ENCODE measurements at places on chromosomes 3 and 15.

DNA sequence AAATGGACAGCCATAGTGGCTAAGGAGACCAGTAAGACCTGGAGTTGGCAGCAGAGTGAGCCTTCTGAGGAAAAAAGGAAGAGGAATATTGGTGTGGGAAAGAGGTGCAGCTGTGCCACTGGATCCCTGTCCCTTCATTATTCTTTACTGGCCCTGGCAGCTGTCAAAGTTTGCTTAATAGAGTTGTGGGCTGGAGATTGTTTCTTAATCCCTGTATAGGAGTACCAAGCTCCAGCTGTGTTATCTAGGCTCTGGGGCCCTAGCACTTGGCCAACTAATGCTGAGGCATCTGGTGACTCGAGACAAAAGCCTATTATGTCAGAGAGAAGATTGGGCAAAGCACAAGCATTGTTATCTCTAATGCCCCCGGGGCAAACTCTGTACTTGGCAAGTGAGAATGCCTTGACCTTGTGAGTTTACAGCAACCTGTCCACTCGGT is 61.4 kb downstream of the ZNF609 start:
- H3K27me3 ChIP-seq = no peaks in the 10 kb centered on the region
- no peak overlapping the region for H3K4me3 ChIP-seq
- H3K36me3 ChIP-seq = no peaks in the 10 kb centered on the region
- peaks cover 17% of the 10 kb centered on the region for H3K4me1 ChIP-seq

- H3K4me1 ChIP-seq = no peaks in the 10 kb centered on the region
- DNase-seq = no peak
- no peak overlapping the region for H3K27ac ChIP-seq
- peaks cover 10% of the 10 kb centered on the region for H3K36me3 ChIP-seq
- H3K27me3 ChIP-seq = no peaks in the 10 kb centered on the region
These were observed 4.5 kb downstream of the QTRT2 start for GRCh38 chr3:114060906-114061655.

GRCh38 chr15:60793656-60794055 is 314.7 kb upstream of the ICE2 start:
- H3K27ac ChIP-seq = no peak overlapping the region
- no peaks in the 10 kb centered on the region for H3K27me3 ChIP-seq
- H3K4me1 ChIP-seq = no peaks in the 10 kb centered on the region
- no peak for DNase-seq
- no peaks in the 10 kb centered on the region for H3K36me3 ChIP-seq
- no peak overlapping the region for H3K4me3 ChIP-seq

DNA sequence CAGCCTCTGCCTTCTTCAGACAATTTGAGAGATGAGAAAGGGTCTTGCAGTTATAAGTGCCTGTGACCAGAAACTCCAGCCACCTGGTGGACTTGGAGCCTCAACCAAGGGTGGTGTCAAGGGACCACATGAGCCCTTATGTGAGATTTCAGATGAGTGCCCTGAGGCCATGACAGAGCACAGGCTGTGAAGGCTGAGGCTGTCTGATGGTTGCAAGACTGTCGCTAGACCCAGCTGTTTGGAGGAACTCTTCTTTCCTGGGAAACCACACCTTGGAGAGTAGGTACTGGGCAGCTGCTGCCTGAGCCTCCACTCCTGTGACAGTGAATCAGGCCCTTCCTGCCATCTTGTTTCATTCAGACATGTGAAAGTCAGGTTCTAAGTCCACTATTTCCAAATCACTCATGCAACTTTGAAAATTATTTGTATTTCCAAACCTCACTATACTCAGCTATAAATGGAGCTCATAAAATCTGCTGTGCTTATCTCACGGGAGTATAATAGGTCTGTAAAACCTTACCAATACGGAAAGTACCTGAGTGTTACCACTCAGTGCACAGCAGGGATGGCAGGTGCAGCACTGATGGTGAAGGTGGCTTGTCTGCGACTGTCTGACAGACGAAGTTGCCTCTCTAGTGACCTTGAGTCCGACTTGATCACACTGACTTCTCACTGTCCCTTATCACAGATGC is 99.4 kb downstream of the RPL39L start:
- peak; percentile 96 for DNase-seq
- H3K27ac ChIP-seq = peak overlapping the region; percentile 94
- peaks cover 46% of the 10 kb centered on the region for H3K4me1 ChIP-seq
- H3K27me3 ChIP-seq = no peaks in the 10 kb centered on the region
- H3K4me3 ChIP-seq = peak overlapping the region; percentile 42
- H3K36me3 ChIP-seq = peaks cover 12% of the 10 kb centered on the region

GRCh38 chr3:173066044-173067004 is 74.7 kb downstream of the SPATA16 start:
- no peak for DNase-seq
- no peaks in the 10 kb centered on the region for H3K4me1 ChIP-seq
- no peaks in the 10 kb centered on the region for H3K36me3 ChIP-seq
- no peaks in the 10 kb centered on the region for H3K27me3 ChIP-seq

DNA sequence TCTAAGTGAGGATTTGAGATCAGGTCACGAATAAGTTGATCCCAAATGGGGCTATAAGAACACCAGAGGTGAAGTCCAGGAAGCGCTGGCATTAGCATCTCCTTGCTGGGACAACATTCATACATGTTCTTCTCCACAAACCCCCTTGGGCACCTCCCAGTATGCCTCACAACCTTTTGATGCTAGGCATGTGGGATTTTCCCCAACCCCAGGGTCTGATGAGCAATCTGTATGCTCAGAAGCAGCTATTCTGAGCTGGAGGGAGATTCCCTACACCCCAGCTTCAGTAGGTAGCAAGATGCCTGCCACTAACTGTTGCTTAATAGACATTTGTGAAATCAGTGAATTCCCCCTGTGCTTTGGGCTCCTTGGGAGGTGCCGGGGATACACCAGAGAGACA is 32.2 kb downstream of the SLC6A11 start:
- no peaks in the 10 kb centered on the region for H3K4me1 ChIP-seq
- H3K27me3 ChIP-seq = no peaks in the 10 kb centered on the region
- H3K36me3 ChIP-seq = no peaks in the 10 kb centered on the region
- no peak overlapping the region for H3K27ac ChIP-seq
- no peak for DNase-seq

DNA sequence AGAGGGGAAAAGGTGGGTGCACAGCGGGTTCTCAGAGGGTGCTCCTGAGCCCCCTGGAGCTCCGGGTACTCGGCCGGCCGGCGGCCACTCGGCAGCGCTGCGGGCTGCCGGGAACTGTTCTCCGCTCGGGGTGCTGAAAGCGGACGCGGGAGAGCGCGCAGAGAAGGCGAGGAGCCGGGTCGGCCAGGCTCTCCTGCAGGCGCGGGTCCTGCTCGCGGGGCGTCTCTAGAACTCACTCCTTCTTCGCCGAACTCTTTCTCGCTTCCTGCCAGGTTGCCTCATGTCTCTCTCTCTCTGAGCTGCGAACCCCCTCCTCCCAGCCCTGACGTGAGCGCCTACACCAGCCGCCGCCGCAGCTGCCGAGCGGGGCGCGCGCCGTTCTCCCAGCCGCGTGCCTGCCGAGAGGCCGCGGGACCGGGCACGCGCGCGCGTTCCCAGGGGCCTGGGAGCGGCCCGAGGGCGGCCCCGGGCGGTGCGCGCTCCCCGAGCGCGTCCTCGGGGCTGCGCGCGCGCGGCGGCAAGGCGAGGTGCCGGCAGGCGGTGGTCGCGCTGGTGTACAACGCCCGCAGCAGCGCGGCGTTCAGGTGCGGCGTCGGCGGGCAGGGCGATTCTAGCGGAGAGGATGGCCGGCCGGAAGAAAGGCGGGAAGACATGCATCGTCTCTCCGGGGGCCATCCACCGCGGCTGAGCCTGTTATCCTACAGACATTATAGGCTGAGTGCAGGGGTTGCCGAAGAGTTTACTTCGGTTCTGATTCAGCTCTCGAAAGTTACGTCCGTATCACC is at the start of gene PEX5L:
PEX5L (minus strand) TSS at position 267 of the 785 bp plus-strand sequence. CDS start 338 bp downstream, outside the sequence.
- H3K36me3 ChIP-seq = no peaks in the 10 kb centered on the region
- peak; percentile 53 for DNase-seq
- no peak within 1 kb of the TSS for H3K4me3 ChIP-seq
- peaks cover 25% of the 10 kb centered on the region for H3K27me3 ChIP-seq
- no peak within 1 kb of the TSS for H3K27ac ChIP-seq
- H3K4me1 ChIP-seq = peaks cover 2% of the 10 kb centered on the region

GRCh38 chr3:36786921-36787890 is 22.9 kb upstream of the DCLK3 start:
- no peaks in the 10 kb centered on the region for H3K36me3 ChIP-seq
- no peak overlapping the region for H3K4me3 ChIP-seq
- H3K27me3 ChIP-seq = no peaks in the 10 kb centered on the region
- H3K27ac ChIP-seq = no peak overlapping the region
- DNase-seq = no peak
- no peaks in the 10 kb centered on the region for H3K4me1 ChIP-seq

DNA sequence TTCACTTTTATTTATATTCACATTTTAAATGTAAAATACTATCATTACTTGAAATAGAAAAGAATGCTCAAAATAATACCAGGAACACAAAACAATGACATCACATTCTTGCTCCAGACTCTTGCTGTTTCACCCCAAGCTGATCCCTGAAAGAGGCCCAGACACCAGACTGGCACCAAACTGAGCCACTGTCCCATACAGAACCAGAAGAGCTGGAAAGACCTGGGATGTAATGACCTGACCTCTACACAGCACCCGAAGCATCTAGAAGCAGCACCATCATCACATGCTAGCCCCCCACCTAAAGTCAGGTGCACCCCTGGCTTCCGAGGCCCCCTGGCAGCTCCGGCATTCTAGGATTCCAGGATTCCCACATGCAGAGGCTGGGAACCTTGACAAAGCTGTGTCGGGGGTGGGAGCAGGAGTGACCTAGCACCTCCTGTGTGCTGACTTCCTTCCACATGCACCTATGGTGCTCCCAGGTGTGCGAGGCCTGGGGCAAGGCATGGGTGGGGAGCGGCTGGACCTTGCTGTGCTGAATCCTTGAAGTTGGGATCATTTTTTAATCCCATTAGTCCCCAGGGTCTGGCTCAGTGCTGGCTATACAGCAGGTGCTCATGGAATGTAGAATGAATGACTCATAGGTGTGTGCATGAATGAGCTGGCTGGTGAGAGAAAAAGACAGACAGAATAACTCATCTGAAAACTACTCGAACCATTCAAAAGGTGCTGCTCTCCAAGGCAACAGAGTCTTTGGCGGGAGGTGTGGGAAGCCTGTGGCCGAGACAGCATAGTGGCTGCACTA is 144.7 kb upstream of the IQSEC1 start:
- H3K27me3 ChIP-seq = peaks cover 5% of the 10 kb centered on the region
- no peak for DNase-seq
- H3K36me3 ChIP-seq = no peaks in the 10 kb centered on the region
- H3K27ac ChIP-seq = no peak overlapping the region
- no peak overlapping the region for H3K4me3 ChIP-seq

DNA sequence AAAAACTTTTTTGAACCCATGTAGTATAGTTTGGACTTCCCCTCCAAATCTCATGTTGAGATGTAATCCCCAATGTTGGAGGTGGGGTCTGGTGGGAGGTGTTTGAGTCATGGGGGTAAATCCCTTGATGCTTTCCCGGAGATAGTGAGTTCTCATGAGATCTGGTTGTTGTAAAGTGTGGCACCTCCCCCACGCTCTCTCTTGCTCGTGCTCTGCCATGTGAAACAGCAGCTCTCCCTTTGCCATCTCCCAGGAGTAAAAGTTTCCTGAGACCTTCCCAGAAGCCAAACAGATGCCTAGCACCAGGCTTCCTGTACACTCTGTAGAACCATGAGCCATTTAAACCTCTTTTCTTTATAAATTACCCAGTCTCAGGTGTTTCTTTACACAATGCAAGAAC is 16.0 kb upstream of the RNU6-1 start:
- no peak overlapping the region for H3K27ac ChIP-seq
- H3K4me1 ChIP-seq = peaks cover 6% of the 10 kb centered on the region
- no peak overlapping the region for H3K4me3 ChIP-seq
- H3K36me3 ChIP-seq = no peaks in the 10 kb centered on the region
- no peak for DNase-seq
- H3K27me3 ChIP-seq = no peaks in the 10 kb centered on the region

DNA sequence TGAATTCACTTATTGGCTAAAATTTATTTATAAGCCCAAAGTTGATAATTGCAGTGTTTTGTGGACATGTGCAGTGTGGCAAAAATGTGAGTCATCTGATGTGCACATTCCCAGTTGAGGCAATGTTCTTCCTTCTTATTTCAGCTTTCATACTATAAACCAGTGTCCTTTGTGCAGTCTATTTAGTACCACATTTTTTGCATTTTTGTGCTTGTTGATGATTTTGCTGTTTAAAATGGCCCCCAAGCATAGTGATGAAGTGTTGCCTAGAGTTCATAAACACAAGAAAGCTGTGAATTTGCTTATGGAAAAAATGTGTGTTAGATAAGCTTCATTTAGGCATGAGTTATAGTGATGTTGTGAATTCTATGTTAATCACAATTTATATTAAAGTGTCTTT is 19.4 kb upstream of the IL20RB start:
- no peaks in the 10 kb centered on the region for H3K4me1 ChIP-seq
- no peak overlapping the region for H3K4me3 ChIP-seq
- no peaks in the 10 kb centered on the region for H3K27me3 ChIP-seq
- no peak for DNase-seq
- peaks cover 5% of the 10 kb centered on the region for H3K36me3 ChIP-seq

DNA sequence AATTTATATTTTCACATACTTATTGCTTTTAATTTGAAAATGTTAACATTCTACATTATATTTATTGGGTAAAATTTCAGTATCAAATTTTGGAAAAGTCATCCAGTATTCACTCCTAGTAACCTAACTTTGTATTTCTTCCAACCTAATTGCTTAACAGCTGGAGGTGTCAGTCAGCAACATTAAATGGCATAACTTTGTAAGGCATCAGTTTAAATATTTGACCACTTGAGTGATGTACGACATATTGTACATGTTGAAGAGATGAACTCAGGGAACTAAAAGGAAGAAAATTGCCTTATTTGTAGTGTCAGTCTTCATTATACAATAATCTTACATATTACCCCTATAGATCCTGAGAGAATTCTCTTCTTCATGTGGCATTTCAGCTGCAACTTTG is 326.8 kb downstream of the NAALADL2 start:
- H3K36me3 ChIP-seq = no peaks in the 10 kb centered on the region
- H3K27me3 ChIP-seq = no peaks in the 10 kb centered on the region
- no peak overlapping the region for H3K27ac ChIP-seq
- H3K4me1 ChIP-seq = no peaks in the 10 kb centered on the region
- no peak for DNase-seq

DNA sequence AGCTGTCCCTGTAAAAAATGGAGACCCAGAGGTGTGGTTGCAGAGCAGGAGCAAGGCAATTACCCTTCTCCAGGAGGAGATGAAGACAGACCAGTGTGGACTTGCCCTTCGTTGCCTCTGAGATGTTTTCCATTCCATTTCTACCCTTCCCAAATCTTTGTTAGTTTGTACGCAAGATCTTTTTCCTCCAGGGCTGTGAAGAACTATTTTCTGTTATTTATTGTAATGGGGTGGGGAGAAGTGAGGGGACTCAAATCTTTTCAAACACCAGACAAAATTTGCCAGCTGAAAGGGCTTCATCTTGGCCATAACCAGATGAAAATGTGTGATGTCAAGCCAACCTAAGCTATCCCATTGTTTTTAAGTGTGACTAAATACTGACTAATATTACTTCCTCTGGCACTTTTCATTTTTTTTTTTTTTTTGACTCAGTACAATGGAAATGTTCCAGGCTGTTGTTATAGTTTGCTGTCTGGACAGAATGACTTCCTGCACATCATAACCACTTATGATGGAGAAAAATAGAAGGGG is 271.3 kb upstream of the TPRG1 start:
- H3K36me3 ChIP-seq = no peaks in the 10 kb centered on the region
- no peaks in the 10 kb centered on the region for H3K27me3 ChIP-seq
- DNase-seq = no peak
- H3K4me1 ChIP-seq = no peaks in the 10 kb centered on the region

- H3K27ac ChIP-seq = no peak overlapping the region
- no peak overlapping the region for H3K4me3 ChIP-seq
- peaks cover 11% of the 10 kb centered on the region for H3K4me1 ChIP-seq
- no peaks in the 10 kb centered on the region for H3K27me3 ChIP-seq
- DNase-seq = no peak
These were observed 20.7 kb upstream of the CTNNB1 start for GRCh38 chr3:41178576-41178975.

All from large intestine (tissue), 12 donors.